ENCODE measurements at places on chromosomes 12 and 14.

- DNase-seq: no peak
Measured at GRCh38 chr14:97776890-97777558, 979.8 kb downstream of the VRK1 start.

DNA sequence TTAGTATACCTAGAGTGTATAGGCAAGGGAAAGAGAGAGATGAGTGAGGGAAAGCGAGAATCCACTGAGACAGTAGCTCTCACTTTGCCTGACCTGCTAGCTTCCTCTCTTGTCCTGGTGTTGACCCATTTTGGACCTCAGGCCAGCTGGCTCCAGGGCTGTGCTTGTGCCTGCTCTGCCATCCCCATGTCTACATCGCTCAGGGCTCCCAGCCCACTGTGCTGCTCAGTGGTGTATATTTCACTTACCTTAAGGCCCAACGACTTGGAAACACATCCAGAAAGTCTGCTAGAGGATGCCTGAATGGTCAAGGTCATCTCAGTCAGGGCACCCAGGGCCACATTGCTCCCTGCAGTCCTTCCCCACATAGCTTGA is 964 bp upstream of the SERPINA4 start:
- DNase-seq: no peak

DNA sequence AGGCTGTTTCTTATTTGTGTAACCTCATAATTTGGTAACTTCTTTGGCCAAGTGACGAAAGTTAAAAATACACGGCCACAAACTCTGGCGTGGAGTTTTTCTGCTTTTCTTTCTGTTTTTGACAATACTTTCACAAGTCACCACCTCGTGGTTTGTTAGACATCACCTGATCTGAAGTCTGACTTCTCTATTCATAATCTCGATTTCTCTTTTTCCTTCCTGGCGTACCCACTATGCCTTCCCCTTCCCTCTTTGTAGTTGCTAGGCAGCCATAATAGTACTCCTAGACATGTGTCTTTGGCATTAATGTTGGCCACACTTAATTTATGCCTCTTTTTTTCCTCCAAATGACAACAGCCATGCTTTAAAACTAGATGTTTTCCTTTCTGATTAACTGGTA is 97.6 kb downstream of the POLR3B start:
- DNase-seq: no peak

GRCh38 chr12:71873821-71874220 is 34.3 kb downstream of the TBC1D15 start:
- DNase-seq: no peak

GRCh38 chr12:127024791-127025190 is 1242.2 kb upstream of the TMEM132C start:
- DNase-seq: no peak

GRCh38 chr12:9796971-9797370 is 30.3 kb upstream of the KLRF1 start:
- no peak for DNase-seq

- DNase-seq: no peak
Measured at GRCh38 chr12:10205220-10205807, 7.4 kb upstream of the GABARAPL1 start.

- no peak for DNase-seq
Measured at GRCh38 chr14:80304125-80304766, 92.9 kb upstream of the DIO2 start.

Measured in NCI-H446 treated with DMSO at 0.1 percent for 48 hours (cell line).